Fibroblast of mammary gland (primary cell): ENCODE measurements at places on chromosomes 5 and 9.

DNA sequence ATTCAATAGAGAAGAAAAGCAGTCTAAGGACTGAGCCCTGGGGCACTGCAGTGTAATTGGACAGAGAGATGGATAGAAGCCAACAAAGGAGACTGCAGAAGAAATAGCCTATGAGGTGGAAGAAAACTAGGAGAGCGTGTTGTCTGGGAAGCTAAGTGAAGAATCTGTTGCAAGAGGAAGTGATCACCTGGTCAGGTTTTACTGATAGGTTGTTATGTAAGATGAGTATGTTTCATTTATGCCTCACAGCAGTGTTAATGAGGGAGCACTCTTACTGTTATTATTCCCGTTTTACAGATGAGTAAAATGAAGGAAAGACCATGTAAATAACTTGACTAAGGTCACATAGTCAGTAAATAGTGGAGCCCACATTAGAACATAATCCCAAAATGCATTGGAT lies 80.0 kb upstream of the GRHPR start:
- DNase-seq: no peak

GRCh38 chr5:102794677-102795331 lies 39.7 kb downstream of the PAM start:
- no peak for DNase-seq

DNA sequence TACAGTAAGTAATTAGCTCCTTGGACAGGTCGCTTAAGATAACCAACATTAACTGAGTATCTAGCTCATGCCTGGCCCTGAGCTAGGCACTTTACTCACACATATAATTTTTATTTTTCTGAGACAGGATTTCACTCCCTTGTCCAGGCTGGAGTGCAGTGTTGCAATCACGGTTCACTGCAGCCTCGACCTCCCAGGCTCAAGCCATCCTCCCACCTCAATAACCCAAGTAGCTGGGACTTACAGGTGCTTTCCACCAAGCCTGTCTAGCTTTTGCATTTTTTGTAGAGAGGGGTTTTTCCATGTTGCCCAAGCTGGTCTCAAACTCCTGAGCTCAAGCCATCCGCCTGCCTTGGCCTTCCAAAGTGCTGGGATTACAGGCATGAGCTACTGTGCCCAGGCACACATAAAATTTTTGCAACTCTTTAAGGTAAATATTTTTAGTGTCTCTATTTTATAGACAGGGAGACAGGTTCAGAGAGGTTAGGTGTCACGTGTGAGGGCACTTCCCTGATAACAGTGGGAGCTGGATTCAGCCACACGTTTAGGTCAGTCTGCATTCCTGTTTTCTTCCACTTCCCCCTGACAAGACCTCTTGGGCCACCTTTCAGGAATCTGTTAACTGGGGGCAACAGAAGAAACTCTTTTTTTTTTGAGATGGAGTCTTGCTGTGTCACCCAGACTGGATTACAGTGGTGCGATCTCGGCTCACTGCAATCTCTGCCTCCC lies 18.2 kb downstream of the HBEGF start:
- DNase-seq: no peak

- DNase-seq: peak; percentile 27
These were observed 285.5 kb upstream of the VLDLR start for GRCh38 chr9:2336055-2336454.

- DNase-seq: no peak
These were observed 36.3 kb downstream of the FAM163B start for GRCh38 chr9:133572821-133573361.

- peak; percentile 83 for DNase-seq
These were observed 3.9 kb downstream of the MLLT3 start for GRCh38 chr9:20618361-20618802.

GRCh38 chr5:158821331-158821730 lies 278.4 kb downstream of the EBF1 start:
- no peak for DNase-seq

GRCh38 chr9:81896070-81896469 lies 32.2 kb upstream of the SPATA31D4 start:
- no peak for DNase-seq
